ENCODE measurements at places on chromosomes 2 and 18.
A peak's percentile ranks its signal among the peaks of the same experiment; 100 is the strongest.

GRCh38 chr2:236508466-236508865 lies 61.2 kb upstream of the ACKR3 start:
- no peak for DNase-seq

DNA sequence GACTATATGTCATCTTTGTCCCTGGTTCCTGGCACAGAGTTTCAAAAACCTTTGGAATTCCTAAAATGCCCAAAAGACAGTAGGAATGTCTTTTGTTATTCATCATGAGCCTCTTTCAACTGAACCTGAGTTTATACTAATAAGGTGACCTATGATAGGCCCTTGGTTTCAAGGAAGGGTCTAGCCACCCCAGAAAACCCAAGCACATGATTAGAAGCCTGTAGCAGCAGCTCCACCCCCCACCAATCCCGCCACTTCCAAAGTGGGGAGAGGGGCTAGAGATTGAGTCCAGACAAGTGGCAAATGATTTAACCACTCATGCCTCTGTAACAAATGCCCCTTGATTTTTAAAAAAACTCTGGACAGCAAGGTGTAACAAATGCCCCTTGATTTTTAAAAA lies 56.8 kb downstream of the ADD2 start:
- no peak for DNase-seq

- DNase-seq: no peak
Observed at GRCh38 chr18:13536578-13536977, 189.8 kb downstream of the FAM210A start.

GRCh38 chr2:99088017-99088416 lies 53.5 kb upstream of the C2orf15 start:
- no peak for DNase-seq

DNA sequence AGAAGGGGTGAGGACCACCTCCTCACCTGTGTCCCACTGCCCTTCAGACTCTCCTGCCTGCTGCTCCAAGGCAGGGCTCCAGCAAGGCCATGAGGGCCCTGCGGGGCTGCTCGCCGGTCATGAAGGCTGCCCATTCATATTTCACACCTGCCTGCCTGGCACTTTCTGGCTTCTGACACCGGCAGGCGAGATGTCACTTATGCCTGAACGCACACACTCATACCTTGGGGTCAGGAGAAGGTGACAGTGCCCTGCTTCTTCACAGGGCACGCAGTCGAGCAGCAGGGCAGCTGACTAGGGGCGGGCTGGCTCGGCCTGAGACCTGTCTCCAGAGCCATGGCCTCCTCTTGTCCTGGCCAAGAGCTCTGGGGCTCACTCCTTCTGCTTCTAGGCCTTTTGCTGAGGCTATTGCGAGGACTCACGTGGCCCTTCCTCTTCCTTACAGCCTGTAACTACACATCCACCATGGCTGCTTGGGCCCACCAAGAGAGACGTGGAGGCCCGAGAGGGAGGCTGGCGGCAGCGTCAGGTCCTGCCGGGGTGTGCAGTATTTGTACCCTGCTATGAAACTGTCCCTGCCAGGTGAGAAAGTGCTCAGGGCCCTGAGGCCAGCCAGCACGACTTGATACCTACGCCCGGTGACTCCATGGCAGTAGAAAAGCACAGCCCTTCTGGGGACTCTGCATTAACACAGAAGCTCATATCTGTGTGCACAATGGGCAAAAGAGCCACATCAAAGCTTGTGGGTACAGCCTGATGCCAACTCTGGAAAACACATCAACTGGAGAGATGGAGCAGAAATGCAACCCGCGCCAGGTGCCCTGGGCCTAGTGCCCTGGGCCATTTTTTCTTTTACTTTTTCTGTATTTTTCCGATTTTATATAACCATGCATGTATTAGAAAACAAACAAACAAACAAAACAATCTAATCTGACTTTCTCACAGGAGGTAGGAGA lies 30.6 kb downstream of the HS6ST1 start:
- DNase-seq: no peak

DNA sequence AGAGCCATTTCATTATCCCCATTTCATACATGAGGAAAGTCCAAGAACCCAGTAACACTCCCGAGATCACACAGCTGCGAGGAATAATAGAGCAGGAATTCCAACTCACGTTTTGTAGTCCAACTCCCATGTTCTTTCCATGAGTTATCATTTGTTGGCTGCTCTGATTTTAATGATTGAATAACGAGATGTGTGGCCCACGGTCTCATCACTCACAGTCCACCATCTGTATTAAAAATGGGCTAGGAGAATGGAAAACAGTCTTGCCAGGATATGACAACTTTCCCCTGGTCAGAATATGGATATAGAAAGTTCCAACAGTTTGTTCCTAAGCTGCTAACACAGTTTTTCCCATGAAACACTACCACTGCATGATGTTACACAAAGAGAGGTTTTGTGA lies 147.5 kb downstream of the METTL4 start:
- no peak for DNase-seq

DNA sequence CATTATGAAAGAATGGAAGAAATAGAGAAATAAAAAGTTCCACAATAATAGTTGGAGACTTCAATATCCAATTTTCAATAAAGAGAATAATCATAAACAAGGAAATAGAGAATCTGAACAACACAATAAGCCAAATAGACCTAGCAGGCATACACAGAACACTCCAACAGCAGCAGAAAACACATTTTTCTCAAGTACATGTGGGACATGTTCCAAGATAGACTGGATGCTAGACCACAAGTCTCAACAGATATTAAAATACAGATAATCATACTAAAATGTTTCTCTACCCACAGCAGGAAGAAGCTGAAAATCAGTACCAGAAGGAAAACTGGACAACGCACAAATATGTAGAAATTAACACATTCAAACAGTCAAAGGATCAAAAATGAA lies 113.9 kb downstream of the USP34 start:
- no peak for DNase-seq

DNA sequence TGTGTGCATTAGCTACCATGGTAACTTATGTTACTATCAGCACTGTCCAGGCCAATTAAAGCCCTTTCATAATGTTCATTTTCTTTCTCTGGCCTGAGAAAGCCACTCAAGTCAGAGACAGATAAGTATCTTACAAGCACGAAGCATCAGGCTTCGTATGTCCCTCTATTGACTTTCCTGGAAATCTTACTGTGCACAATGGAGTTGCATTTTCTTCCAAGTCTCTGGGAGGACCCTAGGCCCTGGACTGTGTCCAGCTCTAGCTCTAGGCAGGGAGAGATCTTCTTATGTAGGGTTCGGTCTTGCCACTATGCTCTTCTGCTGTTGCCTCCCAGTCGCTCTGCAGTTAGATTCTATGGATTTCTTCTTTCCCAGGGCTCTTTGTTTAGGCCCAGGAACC lies 40.0 kb upstream of the ITGA6 start:
- no peak for DNase-seq

DNA sequence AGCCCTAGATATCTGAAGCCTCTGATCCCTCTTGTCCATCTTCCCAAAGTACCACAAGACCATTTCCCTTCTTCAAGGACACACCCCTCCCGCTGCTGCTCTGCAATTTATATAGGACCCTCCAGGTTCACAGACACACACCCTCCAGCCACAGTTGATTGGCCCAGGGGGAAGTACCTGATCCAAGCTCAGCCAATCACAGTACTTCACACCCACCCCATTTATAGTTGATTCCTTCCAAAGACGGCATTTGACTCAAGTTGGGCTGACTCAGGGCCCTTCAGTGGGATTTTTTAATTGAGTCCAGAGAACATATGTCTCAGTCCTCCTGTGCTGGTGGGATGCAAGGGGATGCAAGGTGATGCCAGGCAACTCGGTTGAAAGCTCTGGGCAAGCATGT lies 59.2 kb downstream of the GYPC start:
- no peak for DNase-seq

DNA sequence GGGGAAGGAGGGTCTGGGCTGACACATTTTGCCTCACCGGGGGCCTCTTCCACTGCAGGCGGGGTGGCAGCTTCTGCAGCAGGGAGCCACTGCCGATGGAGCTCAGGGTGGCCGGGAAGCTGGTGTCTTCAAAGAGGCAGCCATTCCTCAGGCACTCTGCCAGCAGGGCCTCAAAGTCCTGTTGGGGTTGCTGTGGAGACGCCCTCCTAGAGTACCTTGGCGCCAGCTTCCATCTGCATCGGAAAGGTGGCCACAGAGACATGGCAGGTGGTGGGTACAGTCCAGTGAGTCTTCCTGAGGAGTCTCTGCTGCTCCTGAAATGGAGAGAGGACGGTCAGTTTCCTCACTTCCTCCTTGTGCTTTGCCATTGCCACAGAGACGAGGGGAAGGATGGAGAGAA lies 12.1 kb downstream of the CAPN14 start:
- DNase-seq: no peak

GRCh38 chr18:3286159-3286558 lies 24.2 kb downstream of the MYL12B start:
- no peak for DNase-seq

DNA sequence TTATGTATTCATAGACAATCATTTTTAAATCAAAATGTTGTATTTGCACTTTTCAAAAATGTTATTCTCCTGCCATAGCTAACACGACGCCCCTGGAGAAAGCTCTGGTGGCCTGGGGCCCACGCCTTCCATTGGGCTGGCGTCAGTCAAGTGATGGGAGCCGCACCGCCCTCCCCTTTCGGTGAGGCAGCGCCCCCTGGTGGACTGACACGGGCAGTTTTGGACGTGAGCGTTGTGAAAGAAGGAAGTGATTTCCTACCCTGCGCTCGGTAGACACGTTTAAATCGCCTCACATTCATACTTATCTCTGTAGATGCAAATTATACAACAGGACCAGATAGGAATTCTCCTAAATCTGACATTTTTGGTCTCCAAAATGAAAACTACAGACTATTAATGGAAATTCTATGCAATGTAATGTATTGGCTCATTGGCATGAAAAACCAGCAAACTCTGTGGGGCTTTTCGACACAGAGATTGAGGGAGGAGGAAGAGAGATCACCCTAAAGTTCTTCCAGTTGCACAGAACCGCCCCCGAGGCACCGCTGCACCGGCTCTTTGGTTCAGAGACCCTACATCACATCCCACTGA lies 326.2 kb upstream of the SOX11 start:
- DNase-seq: peak; percentile 41

DNA sequence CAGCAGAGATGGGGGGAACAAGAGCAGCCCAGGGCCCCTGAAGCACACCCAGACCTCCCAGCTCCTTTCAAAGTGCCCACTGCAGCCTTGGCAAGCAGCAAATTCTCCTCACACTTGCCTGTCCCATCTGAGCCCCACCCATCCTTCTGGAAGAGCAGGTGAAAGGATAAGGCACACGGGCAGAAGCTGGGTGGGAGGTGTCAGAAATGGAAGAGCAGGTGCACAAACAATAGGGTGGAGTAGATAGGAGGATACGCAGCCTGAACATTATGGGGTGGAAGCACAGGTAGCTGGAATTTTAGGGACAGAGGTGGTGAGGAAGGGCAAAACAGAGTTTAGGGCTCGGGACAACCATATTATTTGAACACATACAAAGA lies 69.2 kb downstream of the TNS1 start:
- no peak for DNase-seq

- DNase-seq: no peak
Observed at GRCh38 chr2:168789776-168790175, 12.7 kb upstream of the NOSTRIN start.

GRCh38 chr2:1561811-1562421 lies 148.7 kb downstream of the TPO start:
- DNase-seq: no peak

DNA sequence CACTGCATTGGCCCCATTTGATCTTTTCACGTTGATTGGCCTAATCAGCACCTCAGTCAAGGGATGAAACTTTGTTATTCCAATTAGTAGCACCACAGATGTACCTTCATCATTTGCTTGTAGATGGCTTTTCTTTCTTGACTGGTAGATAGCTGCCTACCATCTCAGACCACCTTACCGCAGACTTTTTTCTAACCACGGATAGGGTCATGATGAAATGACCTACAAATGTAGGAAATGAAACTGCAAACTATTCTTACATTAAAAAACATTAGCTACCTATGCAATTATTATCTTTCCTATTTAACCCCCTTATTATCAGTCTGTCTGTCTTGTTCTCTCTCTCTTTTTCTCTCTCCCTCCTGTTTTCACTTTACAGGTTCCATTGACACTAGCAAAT lies 22.4 kb upstream of the SLC25A52 start:
- DNase-seq: no peak

GRCh38 chr2:217618744-217619143 lies 384.1 kb downstream of the TNS1 start:
- no peak for DNase-seq

DNA sequence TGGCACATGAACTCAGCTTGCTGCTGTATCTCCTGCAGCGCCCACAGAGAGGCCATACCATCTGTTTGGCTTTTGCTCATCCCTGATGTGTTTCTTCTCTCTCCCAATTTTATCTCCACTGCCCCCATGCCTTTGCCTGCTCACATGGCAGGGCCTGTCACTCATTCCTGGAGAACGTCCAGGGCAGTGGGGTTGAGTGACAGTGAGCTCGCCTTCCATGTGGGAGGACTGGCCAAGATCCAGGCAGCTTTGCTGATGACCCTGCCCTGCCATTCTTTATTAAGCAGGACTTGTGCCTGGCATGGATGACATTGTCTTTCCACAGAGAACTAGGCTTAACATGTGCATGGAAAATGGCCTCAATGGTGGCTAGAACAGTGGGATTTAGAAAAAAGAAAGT lies 230.5 kb upstream of the THSD7B start:
- no peak for DNase-seq
